ENCODE measurements at places on chromosomes 5 and 9.
A peak's percentile ranks its signal among the peaks of the same experiment; 100 is the strongest.

- no peak for ATAC-seq
Observed at GRCh38 chr9:117374076-117374725, 40.7 kb downstream of the ASTN2 start.

DNA sequence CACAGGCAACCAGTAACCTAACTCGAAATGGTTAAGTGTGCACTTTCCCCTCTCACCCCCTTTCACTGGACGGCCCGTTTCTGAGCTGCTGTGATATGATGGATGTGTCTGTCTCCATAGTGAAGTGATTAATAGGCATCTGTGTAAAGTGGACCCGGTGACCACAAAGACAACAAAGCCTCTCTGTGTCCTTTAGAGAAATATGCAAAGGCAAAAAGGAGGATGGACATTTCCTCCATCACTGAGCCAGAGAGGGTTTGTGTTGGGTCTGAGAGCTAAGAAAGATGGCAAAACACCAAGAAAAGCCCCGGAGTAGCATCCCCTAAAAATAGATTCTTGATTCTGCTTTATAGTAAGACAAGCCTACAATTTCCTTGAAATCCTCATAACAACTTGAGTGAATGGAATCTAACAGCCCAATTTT, 120.6 kb downstream of the SEMA6A start:
- no peak for ATAC-seq

- ATAC-seq = no peak
Observed at GRCh38 chr9:76351006-76351405, 43.2 kb downstream of the RFK start.

- ATAC-seq = no peak
Observed at GRCh38 chr5:126970517-126971017, 59.8 kb downstream of the MARCHF3 start.

DNA sequence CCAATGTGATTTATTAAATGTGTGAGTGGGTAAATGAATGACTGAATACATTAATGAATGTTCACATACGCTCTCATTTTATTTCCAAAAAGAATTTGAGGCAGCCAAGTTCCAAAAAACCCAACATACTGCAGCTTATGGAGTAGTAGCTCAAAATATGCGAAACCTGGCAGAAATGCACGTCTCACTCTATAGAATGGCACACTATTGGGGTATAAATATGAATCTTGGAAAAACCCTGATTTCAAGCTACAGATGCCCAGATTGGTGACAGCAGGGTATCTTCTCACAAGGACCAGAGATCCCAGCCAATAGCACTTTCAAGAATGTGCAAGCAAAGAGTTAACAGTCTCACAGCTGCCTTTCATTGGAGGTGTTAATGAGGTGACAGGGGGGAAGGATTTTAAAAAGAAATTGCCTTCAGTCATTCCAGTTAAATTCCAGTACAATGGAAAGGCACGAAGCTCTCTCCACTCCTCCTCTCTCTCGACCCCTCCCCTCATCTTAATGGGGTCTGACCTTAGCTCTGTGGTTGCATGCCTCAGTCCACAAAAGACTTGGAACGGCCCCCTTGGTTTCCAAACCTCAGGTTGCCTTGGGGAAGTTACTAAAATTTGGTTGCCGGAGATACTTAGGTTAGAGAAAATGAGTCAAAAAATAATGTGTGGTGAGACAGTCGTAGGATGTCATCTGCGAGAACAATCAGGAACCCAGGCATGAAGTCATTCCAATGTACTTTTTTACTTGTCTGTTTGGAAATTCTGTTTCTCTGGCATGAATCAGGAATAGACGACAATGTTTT, 307.4 kb downstream of the NFIB start:
- no peak for ATAC-seq

- ATAC-seq = no peak
Observed at GRCh38 chr9:33029231-33029786, 4.2 kb downstream of the DNAJA1 start.

DNA sequence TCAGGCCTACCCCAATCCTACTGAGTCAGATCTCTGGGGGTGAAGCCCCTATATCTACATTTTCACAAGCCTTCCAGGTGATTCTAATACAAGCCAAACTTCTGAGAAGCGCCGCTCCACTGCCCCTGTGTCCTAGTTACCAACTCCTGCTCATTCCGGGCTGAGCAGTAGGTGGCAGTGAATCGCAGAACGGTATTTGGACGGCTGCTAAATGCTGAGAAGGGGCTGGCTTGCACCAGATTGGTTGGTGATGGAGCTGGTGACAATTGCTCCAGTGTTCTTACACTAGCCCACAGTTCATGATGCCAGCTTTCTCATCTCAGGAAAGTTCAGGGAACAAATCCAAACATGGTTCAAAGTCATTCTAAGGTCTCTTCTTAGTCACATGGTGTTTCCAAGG, 31.1 kb upstream of the FGF1 start:
- peak; percentile 36 for ATAC-seq

DNA sequence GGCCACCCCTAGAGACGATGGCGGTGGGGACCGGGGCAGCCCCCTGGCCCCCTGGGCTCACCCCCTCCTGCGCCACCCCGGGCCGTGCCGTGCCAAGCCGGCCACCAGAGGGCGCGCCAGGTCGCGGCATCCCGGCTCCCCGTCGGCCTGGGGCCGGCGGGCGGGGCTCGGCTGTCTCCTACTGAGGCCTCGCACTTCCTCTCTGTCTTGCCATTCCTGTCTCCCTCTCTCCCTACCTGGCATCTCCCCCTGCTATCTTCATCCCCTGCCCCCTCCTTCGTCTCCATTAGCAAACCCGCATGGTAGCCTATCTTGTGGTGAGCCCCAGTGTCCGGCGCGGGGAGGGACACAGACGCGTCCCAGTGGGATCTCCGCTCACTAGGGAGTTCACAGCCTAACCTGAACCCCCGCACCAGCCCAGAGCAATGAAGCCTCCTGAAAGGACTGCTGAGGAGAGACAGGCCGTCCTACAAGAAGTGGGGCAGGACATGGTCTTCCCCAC, 29.8 kb upstream of the FABP6 start:
- ATAC-seq = peak; percentile 94

DNA sequence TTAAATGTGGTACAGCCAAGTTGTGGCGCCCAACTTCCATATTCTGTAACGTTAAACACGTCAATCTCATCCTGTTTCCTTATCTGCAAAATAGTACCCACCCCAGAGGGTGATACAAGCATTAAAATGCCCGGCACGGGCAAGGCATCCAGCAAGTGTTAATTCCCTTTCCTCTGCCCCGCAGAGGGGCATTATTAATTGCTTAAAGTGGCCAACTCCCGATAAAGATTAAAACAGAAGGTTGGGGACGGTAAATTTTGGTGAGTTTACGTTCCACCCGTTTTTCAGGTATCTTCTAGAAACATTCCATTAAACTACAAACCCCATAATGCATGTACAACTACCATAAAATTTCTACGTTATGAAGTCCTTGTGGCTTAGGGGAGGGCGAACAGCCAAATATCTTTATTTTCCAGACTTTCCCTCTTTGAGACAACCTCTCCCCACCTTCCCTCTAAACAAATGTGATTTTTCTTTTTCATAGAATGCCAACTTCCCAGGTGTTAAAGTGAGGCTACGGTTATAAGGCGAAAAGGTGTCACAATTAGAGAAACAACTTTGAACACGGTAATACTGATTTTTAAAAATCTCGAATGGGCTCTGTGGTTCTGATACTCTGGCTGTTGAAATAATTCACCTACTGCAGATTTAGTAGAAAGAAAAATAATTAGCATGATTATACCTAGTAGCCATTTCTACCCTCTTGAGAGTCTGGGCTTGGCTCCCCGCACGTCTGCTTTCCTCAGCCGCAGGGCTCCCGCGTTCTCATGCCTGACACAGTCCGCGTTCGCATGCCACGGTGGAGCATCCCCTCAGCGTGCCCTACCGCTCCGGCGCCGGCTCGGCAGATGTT, 1.2 kb upstream of the GPBP1 start:
- ATAC-seq = no peak

GRCh38 chr9:119368179-119368578, 1.1 kb downstream of the BRINP1 start:
- ATAC-seq = no peak

DNA sequence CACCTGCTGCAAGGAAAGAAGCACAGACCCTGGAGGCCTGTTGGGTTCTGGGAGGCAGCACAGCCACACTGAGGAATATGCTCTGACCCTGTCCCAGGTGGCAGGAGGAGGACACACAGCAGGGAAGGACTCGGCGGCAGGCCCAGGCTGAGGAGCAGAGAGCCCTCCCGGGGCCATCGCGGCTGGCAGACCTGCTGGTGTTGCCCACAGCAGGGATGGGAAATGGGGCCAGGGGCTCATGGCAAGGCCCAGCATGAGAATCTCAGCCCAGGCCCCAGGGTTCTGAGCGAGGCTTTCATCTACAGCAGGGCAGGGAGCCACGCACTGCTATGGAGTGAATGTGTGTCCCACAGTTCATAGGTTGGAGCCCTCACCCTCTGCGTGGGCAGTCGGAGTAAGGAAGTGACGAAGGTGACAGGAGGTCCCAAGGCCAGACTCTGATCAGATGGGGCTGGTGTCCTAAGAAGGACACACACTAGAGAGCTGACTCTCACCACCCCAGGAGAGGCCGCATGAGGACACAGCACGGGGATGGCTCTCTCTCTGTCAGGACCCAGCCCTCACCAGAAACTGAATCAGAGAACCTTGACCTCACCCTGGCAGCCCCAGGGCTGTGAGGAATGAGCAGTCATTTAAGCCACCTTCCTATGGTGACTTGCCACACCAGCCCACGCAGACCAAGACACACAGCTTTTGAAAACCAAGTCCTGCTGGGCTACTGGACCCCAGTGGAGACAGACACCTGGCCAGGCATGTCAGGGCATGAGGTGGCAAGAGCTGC, 10.3 kb upstream of the GPSM1 start:
- ATAC-seq = peak; percentile 43

- no peak for ATAC-seq
Observed at GRCh38 chr9:103301051-103301450, 305.9 kb downstream of the CYLC2 start.

DNA sequence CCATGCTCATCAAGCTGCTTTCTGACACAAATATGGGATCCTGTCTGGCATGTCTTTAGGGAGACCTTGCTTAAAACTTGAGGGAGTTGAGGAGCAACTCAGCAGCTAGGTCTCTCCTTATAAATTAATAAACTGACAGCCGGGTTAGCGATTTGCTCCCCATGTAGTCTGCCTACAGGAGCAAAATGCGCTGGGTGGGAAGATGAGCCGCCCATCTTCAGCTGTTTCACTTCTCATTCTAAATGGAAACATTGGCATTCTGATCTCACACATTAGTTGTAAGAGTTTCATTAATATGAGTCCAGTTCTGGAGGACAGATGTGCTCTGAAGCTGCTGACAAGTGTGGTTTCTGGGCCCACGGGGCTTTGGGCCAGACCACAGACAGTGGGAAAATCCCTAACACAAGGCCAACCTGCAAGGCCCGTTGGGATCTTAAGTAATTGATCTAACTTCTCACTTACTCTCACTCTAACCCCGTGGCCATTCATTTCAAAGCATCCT, 197.0 kb downstream of the MCTP1 start:
- no peak for ATAC-seq

- no peak for ATAC-seq
Observed at GRCh38 chr5:170151097-170151831, 45.6 kb downstream of the FOXI1 start.

DNA sequence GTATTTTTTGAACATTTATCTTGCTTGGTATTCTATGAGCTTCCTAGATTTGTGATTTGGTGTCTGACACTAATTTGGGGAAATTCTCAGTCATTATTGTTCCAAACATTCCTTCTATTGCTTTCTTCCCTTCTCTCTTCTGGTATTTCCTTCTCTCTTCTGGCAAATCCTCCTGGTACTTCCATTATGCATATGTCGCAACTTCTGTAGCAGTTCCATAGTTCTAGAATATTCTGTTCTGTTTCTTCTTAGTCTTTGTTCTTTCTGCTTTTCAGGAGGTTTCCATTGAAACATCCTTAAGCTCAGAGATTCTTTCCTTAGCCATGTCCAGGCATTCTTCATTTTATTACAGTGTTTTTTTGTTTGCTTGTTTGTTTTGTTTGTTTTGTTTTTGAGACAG, 155.2 kb upstream of the PIK3R1 start:
- no peak for ATAC-seq

GRCh38 chr5:1965925-1966324, 83.2 kb upstream of the IRX4 start:
- ATAC-seq = no peak

DNA sequence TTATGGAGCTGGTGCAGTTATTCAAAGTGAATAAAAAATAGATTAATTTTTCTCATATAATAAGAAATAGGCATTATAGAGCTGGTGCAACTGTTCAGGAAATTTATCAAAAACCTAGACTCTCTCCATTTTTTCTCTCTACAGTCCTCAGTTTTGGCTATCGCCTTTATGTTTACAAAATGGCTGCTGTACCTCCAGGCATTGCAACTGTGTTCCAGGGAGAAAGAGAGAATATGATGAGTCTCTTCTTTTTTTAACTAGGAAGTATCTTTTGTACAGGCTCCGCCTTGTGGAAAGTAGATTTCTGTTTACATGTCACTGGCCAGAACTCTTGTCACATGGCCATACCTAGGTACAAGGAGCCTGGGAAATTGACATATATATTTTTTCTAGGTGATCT, 3.1 kb upstream of the TGFBR1 start:
- ATAC-seq = no peak

GRCh38 chr5:170720179-170720578, 63.3 kb upstream of the GABRP start:
- no peak for ATAC-seq

GRCh38 chr5:172777881-172778814, 7.2 kb upstream of the DUSP1 start:
- ATAC-seq = peak; percentile 67

All from esophagus mucosa (tissue), 1 donor.